ENCODE measurements at places on chromosomes 12 and 14.

GRCh38 chr14:99574099-99574880, 29.7 kb downstream of the CCDC85C start:
- no peak for DNase-seq

- DNase-seq: no peak
These were observed 181.3 kb downstream of the KIF26A start for GRCh38 chr14:104319491-104320241.

GRCh38 chr14:92990456-92991430, 67.8 kb downstream of the CHGA start:
- peak; percentile 87 for DNase-seq

DNA sequence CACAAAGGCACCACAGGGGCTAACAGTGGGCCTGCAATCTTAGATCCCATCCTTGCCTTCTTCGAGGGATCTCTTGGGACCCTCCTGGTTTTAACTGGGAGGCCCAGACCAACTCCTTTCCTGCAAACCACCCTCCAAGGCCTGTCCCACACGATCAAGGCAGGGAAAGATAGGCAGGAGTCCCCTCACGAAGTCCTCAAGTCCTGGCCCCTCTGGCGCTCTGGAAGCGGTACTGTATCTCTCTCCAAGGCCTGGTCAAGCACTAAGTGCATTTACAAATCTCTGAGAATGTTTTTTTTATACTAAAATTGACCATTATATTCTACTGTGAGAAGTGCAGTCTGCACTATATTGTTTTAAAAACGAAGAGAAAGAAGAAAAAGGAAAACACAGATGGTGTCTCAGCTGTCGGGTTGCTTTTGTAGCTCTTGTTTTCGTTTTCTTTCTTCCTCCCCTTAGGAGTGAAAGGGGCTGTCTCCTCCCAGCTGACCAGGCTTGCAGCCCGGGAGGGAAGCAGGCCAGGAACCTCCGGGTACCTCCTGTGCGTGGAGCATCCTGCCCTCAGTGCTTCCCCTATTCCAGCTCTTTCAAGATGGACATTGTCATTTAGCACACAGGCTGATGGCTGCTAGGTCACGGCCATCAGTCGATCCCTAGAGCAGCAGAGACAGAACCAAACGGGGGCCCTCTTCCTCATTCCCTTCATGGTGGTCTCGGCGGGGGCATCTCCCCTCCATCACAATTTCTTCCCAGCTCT, 56.7 kb downstream of the FAM222A start:
- no peak for DNase-seq

DNA sequence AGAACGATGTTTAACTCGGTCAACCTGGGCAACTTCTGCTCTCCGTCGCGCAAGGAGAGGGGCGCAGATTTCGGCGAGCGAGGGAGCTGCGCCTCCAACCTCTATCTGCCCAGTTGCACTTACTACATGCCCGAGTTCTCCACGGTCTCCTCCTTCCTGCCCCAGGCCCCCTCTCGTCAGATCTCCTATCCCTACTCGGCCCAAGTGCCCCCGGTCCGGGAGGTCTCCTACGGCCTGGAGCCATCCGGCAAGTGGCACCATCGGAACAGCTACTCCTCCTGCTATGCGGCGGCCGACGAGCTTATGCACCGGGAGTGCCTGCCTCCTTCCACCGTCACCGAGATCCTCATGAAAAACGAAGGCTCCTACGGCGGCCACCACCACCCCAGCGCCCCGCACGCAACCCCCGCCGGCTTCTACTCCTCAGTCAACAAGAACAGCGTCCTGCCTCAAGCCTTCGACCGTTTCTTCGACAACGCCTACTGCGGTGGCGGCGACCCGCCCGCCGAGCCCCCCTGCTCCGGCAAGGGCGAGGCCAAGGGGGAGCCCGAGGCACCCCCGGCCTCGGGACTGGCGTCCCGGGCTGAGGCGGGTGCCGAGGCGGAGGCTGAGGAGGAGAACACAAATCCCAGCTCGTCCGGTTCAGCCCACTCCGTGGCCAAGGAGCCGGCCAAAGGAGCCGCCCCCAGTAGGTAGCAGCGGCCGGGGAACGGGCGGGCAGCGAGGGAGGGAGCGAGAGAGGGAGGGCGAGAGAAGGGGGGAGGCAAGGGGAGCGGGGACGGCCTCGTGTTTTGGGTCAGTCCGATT, 513 bp downstream of the HOXC11 start:
- no peak for DNase-seq

DNA sequence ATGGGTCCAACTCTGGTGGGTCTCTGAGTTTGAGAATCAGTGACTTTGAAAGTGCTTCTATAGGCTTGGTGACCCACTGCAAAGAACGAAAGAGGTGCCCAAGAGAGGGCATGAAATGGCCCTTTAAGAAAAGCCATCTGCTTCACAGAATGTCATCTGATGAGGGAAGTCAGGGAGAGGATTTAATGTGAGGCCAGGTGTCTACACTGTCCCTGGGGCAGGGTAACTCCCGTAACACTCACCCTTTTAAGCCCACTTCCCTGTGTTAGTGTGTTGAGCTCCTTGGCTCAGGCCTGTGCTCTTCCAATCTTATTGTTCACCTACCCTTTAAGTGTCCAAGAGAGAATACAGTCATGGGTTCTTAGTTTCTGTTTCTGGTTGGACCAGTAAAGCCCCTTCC, 16.4 kb upstream of the SRSF5 start:
- DNase-seq: no peak

DNA sequence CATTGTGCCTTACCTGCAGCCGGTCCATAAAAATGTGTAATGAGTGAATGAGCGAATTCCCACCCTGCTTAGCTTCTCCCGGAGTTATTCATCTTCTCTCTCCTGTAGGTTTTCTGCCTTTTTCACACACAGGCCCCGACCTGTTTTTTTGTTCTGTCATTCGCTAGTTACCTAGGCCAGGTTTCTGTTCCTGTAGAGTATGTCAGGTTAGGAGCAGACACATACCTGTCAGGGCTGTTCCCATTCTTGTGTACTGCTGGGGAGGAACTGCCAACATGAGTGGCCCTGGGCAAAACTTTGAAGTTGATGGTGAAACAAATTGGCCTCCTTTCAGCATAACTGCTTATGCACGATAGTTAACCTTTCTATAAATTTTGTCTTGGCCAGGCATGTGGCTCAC, 140.1 kb downstream of the SYNE2 start:
- no peak for DNase-seq

GRCh38 chr12:131226345-131227265, 272.9 kb downstream of the ADGRD1 start:
- no peak for DNase-seq
